IMR-90 (cell line): ENCODE measurements at places on chromosomes 12 and 14. TPM values are rescaled to one million over a fixed set of nuclear protein-coding genes. Genes with fewer than 3 reads are reported as not detected.

The CLEC9A gene
- not detected in 2 replicates for polyA plus RNA-seq

- no peak for DNase-seq
These were observed 943 bp downstream of the TESPA1 start for GRCh38 chr12:54983536-54984101.

GRCh38 chr12:106157802-106158201 is 19.0 kb upstream of the NUAK1 start:
- DNase-seq: no peak

GRCh38 chr14:98244162-98244948 is 1027.6 kb downstream of the BCL11B start:
- DNase-seq: no peak

- no peak for DNase-seq
These were observed 260.0 kb downstream of the ACSS3 start for GRCh38 chr12:81337886-81338285.

DNA sequence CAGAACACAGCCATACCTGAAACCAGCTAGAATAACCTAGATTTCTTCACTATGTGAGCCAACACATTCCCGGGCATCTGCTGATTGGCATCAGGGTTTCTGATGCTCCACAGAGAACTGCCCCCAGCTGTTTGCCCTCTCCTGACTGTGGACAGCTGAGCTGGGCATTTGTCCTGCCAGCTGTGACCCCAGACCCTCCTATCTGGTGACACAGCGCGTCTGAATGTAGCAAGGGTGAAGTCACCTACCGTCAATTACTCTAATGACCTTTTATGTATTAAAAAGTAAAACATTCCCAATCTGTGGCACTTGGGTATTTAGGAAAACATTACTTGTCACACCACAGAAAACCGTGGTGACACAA is 29.7 kb upstream of the SFSWAP start:
- DNase-seq: no peak

GRCh38 chr12:51678086-51678724 is 87.2 kb downstream of the SCN8A start:
- DNase-seq: peak; percentile 67

GRCh38 chr14:102629808-102630350 is 37.4 kb downstream of the RCOR1 start:
- DNase-seq: peak; percentile 25

GRCh38 chr12:128083132-128083729 is 183.7 kb upstream of the TMEM132C start:
- DNase-seq: no peak

GRCh38 chr12:11348439-11348838 is 38.2 kb upstream of the PRB4 start:
- no peak for DNase-seq
